ENCODE measurements at places on chromosomes 11 and 22.

GRCh38 chr22:35219012-35219411 lies 38.3 kb upstream of the HMGXB4 start:
- no peak for DNase-seq

DNA sequence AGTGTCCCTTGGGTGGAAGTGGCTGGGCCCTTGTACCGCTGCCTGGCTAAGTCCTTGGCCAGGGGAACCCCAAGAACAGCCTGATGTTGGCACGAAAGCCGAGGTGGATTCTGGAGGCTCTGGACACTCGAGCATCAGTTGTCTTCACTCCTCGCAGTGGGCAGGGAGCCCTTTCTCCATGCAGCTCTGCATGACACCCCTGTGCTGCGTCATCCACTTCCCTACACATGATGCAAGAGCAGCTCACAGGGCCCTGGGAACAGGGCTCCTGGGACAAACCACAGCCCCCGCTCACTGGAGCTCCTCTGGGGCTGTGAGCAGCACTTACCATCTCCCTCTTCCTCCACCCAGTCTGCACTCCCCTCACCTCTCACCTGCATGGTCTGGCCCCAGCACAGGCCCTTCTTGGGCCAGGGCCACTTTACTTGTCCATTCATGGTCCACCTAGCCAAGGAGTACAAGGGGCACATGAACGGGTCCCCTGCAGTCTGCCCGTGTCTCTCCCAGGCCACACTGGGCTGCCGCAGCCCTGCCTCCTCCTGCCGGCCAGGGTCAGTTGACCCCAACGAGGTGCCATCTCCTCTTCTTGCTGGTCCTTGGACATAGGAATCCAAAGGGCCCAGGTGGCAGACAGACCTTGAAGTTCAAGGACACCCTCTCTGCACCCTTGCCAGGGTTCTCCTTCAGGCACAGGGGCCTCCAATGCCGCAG lies 66.5 kb downstream of the IGF2 start:
- DNase-seq, result no peak

- DNase-seq, result no peak
These were observed 1.3 kb downstream of the FAM181B start for GRCh38 chr11:82732348-82732733.

DNA sequence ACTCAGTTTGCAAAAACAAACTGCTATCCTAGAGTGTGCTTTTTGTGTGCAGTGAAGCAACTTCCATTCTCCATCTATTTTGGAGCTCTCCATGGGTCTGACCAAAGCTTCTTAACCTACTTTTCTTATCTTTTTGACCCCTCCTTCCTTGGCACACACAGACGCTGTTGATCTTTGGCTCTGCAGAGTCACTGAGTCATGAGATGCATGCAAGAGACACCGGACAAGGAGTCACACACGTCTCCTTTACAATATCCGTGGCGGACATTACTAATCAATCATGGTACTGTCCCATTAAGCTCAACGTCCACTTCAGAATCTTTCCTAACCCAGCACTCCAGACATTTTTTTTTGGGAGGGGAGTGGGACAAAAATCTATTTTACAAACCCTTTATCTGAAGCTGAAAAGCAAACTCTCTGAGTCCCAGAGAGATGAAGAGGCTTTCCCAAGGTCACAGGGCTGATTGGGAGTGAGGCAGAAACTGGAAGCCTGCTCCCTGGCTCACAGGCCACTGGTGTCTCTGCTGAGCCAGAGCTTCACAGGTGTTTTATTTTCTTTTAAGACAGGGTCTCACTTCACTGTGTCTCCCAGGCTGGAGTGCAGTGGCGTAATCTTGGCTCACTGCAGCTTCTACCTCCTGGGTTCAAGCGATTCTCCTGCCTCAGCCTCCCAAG lies 165.8 kb upstream of the SYT13 start:
- no peak for DNase-seq

DNA sequence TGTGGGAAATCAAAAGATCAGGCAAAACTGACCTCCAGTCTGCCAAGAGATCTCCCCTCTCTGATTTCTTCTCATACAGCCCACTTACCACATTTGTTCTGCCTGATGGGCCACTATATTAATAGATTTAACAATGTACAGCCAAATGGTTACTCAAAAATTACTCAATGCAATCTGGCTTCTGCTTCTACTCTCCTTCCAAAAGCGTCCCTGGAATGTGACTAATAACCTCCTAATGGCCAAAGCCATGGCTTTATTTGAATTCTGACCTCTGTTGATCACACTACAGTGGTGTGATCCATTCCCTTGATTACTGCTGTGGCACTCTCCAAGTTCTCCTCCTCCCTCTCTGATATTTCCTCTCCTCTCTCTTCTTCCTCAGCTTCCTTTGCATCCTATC lies 86.2 kb downstream of the MPPED2 start:
- DNase-seq, result no peak

GRCh38 chr11:134558258-134558835 lies 146.3 kb upstream of the B3GAT1 start:
- no peak for DNase-seq

Data from stimulated activated CD8-positive, alpha-beta memory T cell treated with anti-CD3 and anti-CD28 coated beads, Interleukin-4, amount 100 ng/mL, for 4 hours (primary cell).